ENCODE measurements at places on chromosomes 2 and 18.

- DNase-seq, result no peak
Measured at GRCh38 chr2:9753276-9753600, 90.0 kb upstream of the TAF1B start.

DNA sequence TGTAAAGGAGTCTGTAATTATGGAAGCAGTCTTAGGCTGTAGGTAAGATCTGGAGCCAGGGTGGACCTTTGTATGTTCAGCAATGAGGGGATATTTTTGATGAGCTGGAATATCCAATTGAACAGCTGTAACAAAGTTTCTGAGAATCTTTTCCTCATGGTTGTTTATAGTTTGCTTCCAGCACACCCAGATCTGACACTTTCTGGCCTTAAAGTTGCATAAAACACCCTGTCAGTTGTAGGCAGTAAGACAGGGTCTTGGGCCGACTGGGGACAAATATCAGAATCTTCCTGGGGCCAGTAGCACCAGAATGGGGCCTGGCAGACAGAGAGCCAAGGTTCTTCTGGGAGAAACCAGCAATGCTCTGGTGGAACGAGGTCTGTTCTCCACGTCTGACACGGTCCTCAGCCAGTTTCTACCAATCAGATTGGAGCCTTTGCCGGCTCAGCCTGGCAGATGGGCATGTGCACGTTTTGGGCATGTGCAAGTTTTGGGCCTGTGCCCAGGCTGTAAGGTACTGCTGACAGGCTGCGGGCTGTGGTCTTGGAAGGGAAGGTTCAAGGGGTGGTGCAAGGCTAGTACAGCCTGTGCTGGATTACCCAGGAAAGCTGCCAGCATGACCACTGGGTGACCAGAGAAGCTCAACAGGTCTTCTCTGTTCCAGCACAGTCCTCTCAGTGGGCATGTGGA, 89.8 kb downstream of the PRKCE start:
- no peak for DNase-seq

GRCh38 chr2:197011021-197011417, 84.5 kb upstream of the PGAP1 start:
- DNase-seq, result no peak

- DNase-seq, result no peak
Measured at GRCh38 chr2:15800495-15801329, 139.6 kb upstream of the MYCN start.

DNA sequence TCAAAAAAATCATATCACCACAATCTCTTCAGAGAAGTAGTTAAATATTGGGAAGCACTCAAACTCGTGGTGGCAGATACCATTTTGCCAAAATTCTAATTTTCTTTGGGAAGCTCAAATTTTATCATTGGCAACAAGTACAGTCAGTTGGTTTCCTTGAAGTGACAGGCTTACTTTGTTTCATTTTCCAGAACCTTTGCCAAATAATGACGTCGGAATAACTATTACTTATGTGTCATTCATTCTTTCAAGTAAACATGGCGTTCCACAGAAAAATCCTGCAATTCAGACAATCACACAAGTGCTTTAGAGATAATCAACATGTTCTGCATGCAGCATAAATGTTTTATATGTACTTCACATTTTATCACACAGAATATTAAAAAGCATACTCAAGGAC, 5.4 kb downstream of the TTLL4 start:
- DNase-seq, result no peak

- DNase-seq, result no peak
Measured at GRCh38 chr2:65185012-65185411, 42.6 kb upstream of the ACTR2 start.

GRCh38 chr2:176140513-176141317, 10.6 kb upstream of the HOXD4 start:
- DNase-seq, result peak; percentile 87

DNA sequence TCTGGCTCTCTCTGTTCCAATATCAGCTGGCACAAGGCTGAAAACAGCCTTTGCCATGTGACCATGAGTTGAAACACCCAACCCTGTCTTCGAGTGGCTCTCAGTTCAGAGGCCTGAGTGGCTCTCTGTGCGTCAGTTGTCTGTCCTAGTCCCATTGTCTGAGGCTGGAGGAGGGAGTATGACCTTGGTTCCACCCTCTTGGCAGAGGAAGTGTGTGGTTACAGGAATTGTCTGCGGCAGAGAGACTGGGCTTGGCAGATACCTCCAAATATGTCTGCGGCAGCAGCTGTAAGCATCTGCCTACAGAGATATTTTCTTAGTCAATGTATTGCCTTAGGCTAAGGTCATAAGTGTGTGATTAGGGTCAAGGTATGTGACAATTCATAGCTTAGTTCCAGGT, 32.6 kb downstream of the CNGA3 start:
- DNase-seq, result no peak

GRCh38 chr2:191923652-191923997, 76.7 kb upstream of the CAVIN2 start:
- no peak for DNase-seq

Measured in germinal center (tissue), 1 donor.